ENCODE measurements at places on chromosomes 7 and 10.

DNA sequence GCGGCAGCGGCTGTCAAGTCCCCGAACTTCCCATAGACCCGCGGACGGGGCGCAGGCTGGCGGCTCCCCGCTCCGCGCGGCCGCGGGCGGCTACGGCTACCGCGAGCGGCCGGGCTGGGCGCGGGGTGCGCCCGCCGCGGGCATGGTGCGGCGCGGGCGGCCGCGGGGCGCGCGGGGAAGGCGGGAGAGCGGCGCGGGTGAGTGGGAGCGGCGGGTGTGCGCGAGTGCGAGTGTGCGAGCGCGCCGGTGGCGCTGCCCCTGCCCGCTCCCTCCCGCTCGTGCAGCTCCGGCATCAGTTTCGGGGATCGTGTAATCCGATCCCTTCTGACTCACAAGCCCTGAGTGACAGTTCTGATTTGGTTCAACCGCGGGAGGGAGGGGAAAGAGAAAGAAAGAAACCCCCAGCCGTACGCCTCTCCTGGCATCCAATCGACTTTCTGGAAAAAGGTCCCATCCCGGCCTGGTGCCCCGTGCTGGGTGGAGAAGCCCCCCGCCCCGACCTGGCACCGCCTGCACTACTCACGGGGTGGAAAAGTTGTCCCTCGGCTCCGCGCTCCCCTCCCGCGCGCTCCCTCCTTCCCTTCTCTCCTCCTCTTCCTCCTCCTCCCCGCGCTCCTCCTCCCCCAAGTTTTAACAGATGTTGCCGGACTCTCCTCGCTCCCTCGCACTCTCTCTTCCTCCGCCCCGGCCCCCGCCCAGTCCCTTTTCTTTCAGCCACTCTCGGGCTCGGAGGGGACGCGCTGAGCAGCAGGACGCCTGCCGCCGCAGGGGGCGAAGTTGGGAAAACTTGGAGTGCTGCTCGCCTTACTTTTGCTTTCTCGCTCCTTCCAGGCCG, at the start of gene GLI3:
TSS of gene GLI3 (minus strand) at position 234 of the 835 bp plus-strand sequence. CDS start 13,956 bp downstream, outside the sequence.
- DNase-seq: no peak

DNA sequence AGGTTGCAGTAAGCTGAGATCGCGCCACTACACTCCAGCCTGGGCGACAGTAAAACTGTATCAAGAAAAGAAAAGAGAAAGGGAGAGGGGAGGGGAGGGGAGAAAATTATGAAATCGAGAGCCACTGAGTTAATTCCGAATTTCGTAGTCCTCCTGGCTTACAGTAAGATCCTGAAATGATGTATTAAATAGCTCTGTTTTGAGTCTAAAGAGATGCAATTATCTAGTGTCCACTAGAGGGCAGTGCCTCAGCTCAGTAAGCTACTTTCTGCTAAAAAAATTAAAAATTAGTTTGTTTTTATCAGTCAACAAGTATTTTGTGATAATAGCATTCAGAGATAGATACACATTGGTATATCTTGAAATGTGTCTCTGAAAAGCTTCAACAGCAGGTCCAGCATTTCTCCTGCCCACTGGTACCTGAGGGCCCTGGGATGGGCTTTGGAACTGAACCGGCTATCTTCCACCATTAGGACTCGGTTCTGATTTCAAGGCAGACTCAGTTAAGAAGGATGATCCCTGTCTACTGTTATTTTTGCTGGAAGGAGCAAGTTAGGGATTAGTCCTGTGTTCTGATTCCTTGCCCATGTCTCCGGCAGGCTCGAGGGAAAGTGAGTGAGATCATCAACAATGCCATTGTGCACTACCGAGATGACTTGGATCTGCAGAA, 19.5 kb downstream of the TSPAN33 start:
- DNase-seq: no peak

- DNase-seq: no peak
Measured at GRCh38 chr7:138470391-138471157, 10.5 kb downstream of the TRIM24 start.

DNA sequence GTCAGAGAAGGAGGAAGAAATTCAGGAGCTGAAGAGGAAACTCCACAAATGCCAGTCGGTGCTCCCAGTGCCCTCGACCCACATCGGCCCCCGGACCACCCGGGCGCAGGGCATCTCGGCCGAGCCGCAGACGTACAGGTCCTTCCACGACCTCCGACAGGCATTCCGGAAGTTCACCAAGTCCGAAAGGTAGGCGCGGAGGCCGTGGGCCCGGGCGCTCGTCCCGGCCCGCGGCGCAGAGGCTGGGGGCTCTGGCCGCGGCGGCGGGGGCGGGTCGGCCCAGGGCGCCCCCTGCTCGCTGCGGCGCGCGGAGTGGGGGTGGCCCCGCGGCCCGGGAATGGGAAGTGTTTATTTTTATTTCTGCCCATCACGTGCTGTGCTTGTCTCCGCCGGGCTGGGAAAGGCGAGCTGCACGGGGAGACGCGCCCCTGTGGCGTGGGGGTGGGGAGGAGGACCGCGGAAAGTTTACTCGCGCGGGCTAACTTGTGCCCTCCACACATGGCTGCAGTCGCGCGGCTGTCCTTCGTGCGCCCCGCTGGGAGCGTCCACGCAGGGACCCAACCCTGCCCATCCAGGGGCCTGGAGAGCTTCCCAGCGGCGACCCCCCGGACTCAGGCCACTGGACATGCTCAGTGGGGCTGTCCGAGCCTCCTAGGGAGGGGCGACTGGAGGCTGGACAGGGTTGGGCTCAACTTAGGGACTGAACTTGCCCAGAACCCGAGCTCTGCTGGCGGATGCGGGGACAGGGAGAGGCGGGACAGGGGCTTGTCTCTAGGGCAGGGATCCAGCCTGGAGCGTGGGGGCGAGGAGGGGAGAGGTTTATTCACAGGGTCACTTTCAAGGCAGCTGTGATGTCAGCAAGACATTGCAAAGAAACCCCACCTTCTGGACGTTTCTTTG, 82.6 kb upstream of the PRKG1 start:
- DNase-seq: no peak

- DNase-seq: no peak
Measured at GRCh38 chr7:94414980-94415379, 20.3 kb downstream of the COL1A2 start.

GRCh38 chr7:75716992-75717626, 21.6 kb downstream of the HIP1 start:
- no peak for DNase-seq

GRCh38 chr7:92793656-92794205, 42.6 kb downstream of the CDK6 start:
- DNase-seq: no peak

GRCh38 chr7:37484426-37485073, 35.9 kb upstream of the ELMO1 start:
- DNase-seq: no peak

DNA sequence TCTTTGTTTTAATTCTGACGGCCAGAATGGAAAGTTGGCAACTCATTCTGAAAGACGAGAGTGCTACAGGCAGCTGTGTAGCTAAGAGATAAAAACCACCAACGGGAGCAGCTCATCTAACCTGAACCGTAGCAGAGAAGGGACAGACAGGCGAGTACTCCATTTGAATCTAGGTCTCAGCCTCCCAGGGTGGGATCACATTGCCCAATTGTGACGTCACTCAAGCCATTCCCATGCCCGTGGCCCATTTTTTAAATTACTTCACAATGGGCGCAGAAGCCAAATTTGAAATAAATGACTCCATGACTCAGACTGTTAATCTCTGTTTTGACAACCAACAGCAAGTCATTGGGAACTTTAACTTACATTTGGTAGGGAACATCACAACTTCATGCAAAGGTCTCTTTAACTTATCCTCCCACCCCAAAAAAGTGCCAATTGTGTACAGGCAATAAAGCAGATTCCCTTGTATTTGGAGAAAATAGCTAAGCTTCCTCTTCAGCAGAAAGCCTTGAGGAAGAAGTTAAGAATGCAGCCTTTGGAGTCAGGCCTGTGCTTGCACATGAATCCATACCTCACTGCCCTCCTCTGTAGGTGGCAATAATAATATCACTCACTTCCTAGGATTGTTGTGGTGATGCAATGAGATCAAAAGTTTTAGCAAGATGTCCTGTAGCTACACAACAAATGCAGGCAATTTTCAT, 93.2 kb upstream of the KIF5B start:
- no peak for DNase-seq

- DNase-seq: no peak
Measured at GRCh38 chr7:33950047-33950714, 44.8 kb downstream of the BMPER start.

- DNase-seq: no peak
Measured at GRCh38 chr10:62027841-62028501, 126.5 kb downstream of the ARID5B start.

- no peak for DNase-seq
Measured at GRCh38 chr7:131819891-131820290, 263.5 kb upstream of the PODXL start.

- DNase-seq: no peak
Measured at GRCh38 chr7:127922656-127923055, 108.6 kb downstream of the LRRC4 start.

- DNase-seq: no peak
Measured at GRCh38 chr10:24762161-24762924, 38.7 kb upstream of the ARHGAP21 start.

DNA sequence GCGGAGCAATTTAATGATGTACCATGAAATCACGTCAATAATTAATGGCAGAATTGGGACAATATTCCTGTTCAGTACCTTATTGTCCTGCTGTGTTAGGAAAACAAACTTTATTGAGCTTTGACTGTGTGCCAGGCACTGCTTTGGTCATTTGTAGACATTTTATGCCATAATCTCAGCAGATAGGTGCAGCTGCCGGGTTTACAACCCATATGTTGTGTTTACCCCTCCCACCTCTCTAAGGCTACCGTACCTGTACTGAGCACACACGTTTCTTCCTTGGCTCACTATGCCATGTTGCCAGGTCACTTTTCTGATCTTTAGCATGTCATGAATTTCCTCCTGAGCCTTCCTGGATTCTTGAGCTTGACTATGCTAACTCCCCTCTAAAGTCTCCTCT, 422.2 kb downstream of the PHTF2 start:
- no peak for DNase-seq
